ENCODE measurements at places on chromosomes 6 and 20.

GRCh38 chr6:166851911-166852310 lies 104.4 kb downstream of the RNASET2 start:
- DNase-seq = no peak

DNA sequence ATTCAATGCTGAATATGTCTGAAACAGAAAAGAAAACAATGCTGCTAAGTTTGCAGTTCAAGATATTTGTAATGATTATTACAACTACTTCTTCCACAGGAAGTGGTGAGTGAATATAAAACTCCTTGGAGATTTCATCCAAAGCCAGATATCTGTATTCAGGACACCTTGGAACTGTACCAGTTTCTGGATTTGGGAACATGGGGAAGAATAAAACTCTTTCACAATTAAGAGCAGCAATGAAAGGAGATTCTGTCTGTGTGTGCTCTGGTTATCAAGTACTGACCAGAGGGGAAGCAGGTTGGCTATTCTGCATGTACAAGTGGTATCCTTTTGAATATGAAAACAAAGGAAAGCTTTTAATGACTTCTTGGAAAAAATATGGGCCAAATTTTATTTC lies 21.1 kb downstream of the ELOVL2 start:
- DNase-seq = no peak

DNA sequence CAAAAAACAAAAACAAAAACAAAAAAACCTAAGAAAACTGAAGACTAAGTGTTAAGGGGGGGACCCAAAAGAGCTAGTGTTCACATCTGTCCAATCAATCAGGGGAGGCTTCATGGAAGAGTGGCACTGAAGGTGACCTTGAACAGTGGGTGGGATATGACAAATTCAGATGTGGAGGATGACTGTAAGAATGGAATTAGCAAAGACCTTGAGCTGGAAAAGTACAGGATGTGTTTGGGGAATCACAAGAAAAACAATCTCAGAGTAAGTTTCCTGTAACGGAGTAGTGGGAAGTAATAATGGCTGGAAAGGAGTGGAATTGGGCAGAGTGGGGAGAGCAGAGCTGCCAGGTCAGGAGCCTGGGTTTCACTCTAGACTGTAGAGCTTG lies 2.9 kb upstream of the IER3 start:
- no peak for DNase-seq

DNA sequence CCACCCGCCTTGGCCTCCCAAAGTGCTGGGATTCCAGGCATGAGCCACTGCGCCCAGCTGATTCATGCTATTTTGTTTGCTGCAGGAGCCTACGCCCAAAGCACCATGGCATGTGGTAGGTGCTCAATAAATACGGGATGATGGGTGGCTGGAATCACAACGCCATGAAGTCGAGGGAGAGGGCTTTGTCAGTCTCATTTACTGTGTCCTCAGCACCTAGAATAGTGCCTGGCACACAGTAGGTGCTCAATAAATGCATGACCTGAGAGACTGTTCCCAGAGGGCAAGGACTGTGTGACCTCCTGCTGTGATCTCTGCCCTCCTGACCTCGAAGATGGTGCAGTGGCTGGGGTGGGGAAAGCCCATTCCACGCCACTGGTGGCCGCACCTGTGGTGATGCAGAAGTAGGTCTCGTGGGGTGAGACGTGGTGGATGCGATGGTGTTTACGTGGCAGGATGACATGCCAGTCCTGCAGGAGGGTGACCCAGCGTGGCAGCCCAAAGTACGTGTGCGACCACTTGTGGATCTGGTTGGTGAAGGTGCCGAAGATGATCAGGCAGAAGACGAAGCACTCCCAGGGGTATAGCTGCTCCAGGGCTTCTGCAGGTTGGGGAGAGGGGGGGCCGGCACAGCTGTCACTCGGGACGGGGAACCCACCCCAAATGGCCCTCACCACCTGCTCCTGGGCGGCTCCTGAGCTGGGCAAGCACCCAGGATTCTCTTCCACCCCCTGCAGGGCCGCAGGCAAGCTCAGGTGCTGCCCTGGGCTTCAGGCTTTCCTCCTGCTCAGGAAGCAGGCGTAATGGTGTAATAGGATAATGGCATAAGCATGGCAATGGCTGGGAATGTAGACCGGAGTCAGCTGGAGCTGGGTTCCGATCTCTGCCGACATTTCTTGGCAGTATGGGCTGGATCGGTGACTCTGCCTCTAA lies 14.9 kb upstream of the UBE2V1 start:
- no peak for DNase-seq

DNA sequence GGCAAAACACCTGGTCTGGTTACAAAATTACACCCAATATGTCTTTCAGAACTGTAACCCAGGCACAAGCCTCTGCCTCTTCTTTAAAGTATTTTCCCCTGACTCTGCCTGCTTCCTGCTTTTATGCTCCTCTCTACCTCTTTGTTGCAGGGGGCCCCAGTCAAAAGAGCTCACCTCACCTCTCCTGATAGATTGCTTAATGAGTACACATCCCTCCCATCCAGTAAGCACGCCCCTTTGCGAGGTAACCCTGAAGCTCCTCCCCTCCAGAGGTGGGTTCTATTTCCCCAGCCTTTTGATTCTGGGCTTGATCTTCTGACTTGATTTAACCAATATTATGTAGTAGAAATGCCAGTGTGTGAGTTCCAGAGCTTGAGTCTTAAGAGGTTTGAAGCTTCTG lies 56.6 kb upstream of the EYA2 start:
- no peak for DNase-seq

- DNase-seq = no peak
Observed at GRCh38 chr6:97288188-97288587, 5.2 kb upstream of the MMS22L start.

DNA sequence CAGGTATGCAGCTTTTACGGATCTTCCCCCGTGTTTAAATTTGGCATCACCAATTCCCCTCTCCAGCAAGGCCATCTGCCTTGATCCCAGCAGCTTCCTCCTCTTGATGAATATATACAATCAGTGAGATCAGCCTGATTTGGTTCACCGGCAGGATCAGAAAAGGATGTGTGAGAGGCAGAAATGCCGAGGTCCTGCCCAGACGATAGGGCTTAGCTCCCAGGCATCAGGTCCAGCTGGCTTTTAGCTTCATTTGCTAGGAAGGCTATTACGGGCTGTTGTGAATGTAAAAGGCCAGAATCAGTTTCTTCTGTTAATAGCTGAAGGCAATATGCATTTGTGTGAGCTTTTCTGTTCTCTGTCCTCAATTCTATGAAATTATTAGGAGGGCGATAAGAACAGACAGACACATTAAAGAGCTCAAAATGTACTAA lies 372.8 kb downstream of the BTBD9 start:
- DNase-seq = no peak

- no peak for DNase-seq
Observed at GRCh38 chr6:152364866-152365265, 272.3 kb downstream of the SYNE1 start.

- DNase-seq = no peak
Observed at GRCh38 chr6:63391203-63391970, 71.6 kb upstream of the LGSN start.

DNA sequence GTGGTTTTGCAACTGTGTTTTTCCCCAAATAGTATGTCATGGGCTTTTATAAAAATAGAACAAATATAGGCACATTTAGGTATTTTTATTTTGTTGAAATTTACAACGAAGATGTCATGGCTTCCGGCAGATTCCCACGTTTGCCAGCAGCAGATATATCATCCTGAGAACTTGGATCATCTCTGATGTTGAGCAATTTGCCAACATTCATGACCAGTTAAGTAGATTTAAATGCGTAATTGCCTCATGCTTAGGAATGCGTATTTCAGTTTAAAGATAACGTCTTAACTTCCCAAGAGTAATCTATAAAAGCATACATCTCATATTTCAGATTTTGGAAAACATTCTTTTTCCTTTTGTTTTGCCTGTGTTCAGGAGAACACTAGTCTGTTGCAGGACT lies 457.8 kb downstream of the QKI start:
- no peak for DNase-seq

GRCh38 chr20:62297449-62298227 lies 5.2 kb upstream of the ADRM1 start:
- no peak for DNase-seq

GRCh38 chr20:56393653-56394052 lies 1.2 kb downstream of the CSTF1 start:
- DNase-seq = no peak

GRCh38 chr6:112579601-112580000 lies 232.5 kb downstream of the RFPL4B start:
- no peak for DNase-seq

GRCh38 chr6:38432479-38432878 lies 207.2 kb downstream of the BTBD9 start:
- DNase-seq = no peak

DNA sequence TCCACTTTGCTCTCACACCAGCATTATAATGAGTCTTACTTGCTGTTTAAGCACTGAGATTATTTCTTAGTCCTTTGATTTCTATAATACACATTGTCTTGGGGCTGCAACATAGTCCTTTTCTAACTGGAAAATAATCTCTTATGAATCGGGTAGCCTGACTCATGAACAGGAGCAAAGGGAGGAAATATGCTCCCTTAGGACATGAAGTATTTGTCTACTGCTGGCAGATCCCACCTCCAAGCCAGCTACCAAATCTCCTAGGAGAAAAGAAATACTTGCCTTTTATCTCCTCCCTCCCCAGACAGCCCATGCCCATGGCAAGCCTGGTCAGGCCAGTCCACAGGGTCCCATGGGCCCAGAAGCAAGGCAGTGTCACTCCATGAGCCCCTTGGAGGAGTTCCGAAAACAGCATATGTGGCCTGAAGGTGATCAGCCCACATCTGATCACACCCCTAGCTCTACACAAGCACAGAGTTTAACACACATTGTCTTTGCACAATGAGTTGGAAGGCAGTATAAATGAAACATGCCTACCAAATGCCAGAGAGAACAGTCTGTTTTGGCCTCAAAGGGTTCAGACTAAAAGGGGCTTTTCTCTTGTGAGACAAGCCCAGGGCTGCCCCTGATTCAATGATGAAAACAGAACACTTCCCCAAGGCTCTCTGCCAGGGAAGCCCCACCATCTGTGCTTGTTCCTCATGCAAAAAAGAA lies 37.1 kb upstream of the SLC4A11 start:
- no peak for DNase-seq

- DNase-seq = no peak
Observed at GRCh38 chr20:23032056-23032749, 2.9 kb upstream of the SSTR4 start.
